ENCODE measurements at places on chromosomes 7 and 10.

GRCh38 chr10:6667150-6667549 is 87.1 kb upstream of the PRKCQ start:
- peaks cover 3% of the 10 kb centered on the region for H3K27me3 ChIP-seq
- no peak overlapping the region for H3K27ac ChIP-seq
- DNase-seq, result no peak
- no peak overlapping the region for H3K4me3 ChIP-seq
- H3K4me1 ChIP-seq, result no peaks in the 10 kb centered on the region
- no peaks in the 10 kb centered on the region for H3K36me3 ChIP-seq

DNA sequence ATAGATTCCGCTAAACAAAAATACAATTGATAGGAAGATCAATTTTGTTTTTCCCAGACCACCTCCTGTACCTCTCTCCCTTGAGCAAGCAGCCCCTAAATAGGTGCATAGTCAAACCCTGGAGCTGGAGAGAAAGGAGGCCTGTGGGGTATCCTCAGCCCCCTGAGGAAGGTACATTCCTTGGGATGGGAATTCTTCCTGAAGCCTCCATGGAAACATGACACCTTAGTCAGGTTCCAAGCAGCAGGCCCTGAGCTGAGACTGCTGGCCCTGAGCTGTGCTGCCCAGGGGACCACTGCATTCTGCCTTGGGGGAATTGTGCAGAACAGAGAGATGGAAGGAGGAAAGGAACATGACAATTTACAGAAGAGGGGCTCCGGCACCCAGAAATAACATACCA is 7.4 kb downstream of the HNRNPF start:
- DNase-seq, result no peak
- H3K4me3 ChIP-seq, result no peak overlapping the region
- H3K4me1 ChIP-seq, result peaks cover 32% of the 10 kb centered on the region
- H3K27ac ChIP-seq, result no peak overlapping the region

DNA sequence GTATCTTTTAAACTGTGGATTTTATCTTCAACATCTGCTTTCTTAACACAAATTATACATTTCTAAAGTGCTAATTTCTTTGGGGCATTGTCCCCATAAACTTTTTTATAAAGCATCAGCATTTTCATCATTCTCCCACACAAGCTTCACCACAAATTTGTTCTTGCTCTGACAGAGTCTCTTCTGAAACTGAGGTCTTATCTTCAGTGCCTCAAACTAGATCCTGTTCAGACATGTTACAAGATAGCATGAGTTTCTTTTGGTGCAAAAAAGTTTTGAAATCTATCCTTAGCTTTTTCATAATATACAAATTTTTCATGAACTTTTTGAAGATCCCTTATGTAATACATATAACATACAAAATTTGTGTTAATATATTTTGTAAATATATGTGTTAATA is 346.6 kb downstream of the IPMK start:
- no peak for DNase-seq
- H3K4me3 ChIP-seq, result no peak overlapping the region
- H3K27ac ChIP-seq, result no peak overlapping the region
- no peaks in the 10 kb centered on the region for H3K4me1 ChIP-seq
- H3K36me3 ChIP-seq, result no peaks in the 10 kb centered on the region

GRCh38 chr7:41028580-41028979 is 674.3 kb downstream of the INHBA start:
- DNase-seq, result no peak
- H3K36me3 ChIP-seq, result no peaks in the 10 kb centered on the region
- H3K4me3 ChIP-seq, result no peak overlapping the region
- H3K4me1 ChIP-seq, result no peaks in the 10 kb centered on the region

- no peaks in the 10 kb centered on the region for H3K36me3 ChIP-seq
- DNase-seq, result no peak
- H3K27ac ChIP-seq, result peak overlapping the region; percentile 85
Observed at GRCh38 chr10:92284112-92284704, 6.7 kb downstream of the CPEB3 start.

DNA sequence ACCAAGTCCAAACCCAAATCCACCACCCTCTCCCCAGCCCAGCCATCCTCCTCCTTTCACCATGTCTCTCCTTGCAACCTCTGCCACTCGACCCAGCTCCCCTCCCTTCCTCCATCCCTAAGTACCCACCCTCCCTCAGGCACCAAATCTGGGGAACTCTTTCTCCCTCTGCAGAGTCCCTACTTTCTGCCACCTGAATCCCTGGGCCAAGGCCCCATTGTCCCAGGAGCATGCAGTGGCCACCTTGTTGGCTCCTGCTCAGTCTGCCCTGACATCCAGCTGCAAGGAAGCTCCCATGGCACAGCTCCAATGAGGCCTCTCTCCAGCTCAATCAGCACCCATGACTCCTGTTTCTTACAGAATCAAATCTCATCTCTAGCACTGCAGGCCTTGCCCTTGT is 5.5 kb upstream of the UNC5B start:
- H3K27ac ChIP-seq, result no peak overlapping the region
- H3K36me3 ChIP-seq, result no peaks in the 10 kb centered on the region
- H3K4me3 ChIP-seq, result no peak overlapping the region
- no peaks in the 10 kb centered on the region for H3K27me3 ChIP-seq
- no peak for DNase-seq

DNA sequence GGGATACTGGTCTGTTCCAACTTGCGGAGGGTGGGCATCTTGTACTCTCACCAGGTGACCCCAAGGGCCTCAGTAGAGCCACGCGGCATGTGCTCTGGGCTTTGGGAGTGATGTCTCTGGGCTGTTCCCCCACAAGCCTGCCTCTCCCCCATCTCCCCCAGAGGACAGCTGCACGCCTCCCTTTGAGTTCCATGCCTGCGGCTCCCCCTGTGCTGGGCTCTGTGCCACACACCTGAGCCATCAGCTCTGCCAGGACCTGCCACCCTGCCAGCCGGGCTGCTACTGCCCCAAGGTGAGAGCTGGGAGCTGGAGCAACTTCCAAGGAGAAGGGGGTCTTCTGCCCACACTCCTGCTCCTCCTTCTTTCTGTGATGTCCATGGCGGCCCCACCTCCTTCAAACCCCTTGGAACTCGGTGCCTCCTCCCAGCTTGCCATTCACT is 15.0 kb upstream of the ZNF862 start:
- no peak for DNase-seq
- H3K27ac ChIP-seq, result no peak overlapping the region
- H3K27me3 ChIP-seq, result no peaks in the 10 kb centered on the region
- no peaks in the 10 kb centered on the region for H3K36me3 ChIP-seq
- no peak overlapping the region for H3K4me3 ChIP-seq
- H3K4me1 ChIP-seq, result peaks cover 15% of the 10 kb centered on the region

- H3K4me1 ChIP-seq, result no peaks in the 10 kb centered on the region
- H3K4me3 ChIP-seq, result no peak overlapping the region
- no peak for DNase-seq
- H3K36me3 ChIP-seq, result no peaks in the 10 kb centered on the region
- H3K27ac ChIP-seq, result no peak overlapping the region
Observed at GRCh38 chr10:48493083-48493871, 111.6 kb downstream of the ARHGAP22 start.
